ENCODE measurements at places on chromosomes 4 and X.

- no peak for DNase-seq
Measured at GRCh38 chrX:31609130-31609529, 537.3 kb upstream of the FTHL17 start.

GRCh38 chrX:1239681-1240142 is 27.3 kb upstream of the CRLF2 start:
- DNase-seq = peak; percentile 87

GRCh38 chr4:94698187-94698586 is 59.6 kb upstream of the BMPR1B start:
- DNase-seq = no peak

GRCh38 chr4:158322109-158322508 is 111.8 kb downstream of the TMEM144 start:
- no peak for DNase-seq

- DNase-seq = no peak
Measured at GRCh38 chr4:184655889-184656869, 6.6 kb downstream of the PRIMPOL start.

DNA sequence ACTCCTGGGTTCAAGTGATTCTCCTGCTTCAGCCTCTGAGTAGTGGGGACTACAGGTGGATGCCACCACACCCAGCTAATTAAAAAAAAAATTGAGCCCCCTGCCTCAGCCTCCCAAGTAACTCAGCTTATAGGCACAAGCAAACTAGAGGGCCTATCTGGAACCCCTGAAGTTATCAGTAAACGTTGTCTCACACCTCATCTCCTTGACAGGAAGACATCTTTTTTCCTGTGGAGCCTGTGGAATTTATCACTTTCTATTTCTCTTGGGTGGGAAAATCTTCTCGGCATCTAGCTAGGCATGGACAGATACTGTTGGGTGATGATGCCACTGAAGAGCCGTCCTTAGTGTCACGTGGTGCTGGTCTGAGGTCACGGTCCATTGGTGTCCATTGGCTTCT is 171.3 kb downstream of the SOWAHB start:
- no peak for DNase-seq

- DNase-seq = no peak
Measured at GRCh38 chrX:17788439-17788838, 51.1 kb downstream of the SCML1 start.

DNA sequence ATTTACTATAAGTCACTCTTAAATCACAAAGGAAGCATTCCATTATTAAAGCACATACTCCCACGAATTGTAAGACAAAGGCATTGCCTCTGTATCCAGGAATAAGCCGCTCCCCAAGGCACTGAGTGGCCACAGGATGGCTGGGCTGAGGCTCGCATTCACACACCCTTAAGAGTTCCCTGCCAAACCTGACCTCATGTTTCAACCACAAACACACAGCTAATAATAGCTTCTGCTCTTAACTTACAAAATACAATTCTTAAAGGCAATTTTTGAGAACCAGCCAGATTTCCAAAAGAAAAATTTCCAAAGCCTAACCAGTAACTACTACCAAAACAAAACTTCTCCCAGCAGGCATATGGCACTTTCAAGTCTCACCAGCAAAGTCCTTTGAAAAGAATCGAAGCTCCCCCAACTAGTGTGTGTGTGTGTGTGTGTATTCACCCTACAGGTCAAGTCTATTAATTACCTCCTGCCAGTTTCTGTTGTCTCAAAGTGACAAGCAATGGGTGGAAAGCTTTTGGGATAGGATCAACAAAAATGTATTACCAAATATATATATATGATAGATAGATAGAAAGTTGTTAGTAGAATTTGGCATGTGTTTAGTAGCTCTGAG is 36.0 kb downstream of the ARHGAP6 start:
- DNase-seq = no peak

DNA sequence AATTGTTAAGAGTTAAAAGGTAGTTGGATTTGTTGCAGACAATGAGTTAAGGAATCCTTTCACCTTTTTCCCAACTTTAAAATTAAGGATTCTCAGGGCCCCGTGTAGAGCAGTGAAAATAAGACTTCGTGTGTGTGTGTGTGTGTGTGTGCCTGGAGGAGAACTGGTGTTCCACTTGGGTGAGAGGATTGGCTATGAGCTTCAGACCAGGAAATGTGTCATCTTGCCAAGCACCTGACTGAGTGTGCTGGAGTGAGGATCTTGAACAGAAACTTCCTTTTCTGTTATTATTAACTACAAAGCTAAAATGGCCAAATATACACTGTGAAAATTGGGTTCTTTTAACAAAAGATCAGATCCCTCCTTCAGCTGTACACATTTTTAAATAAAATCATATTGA is 113.1 kb upstream of the VCX2 start:
- no peak for DNase-seq

- DNase-seq = no peak
Measured at GRCh38 chr4:101028886-101029285, 318.4 kb downstream of the PPP3CA start.

- DNase-seq = no peak
Measured at GRCh38 chr4:99648321-99648720, 9.3 kb downstream of the C4orf54 start.

- DNase-seq = no peak
Measured at GRCh38 chr4:5959211-5959982, 58.8 kb downstream of the C4orf50 start.

DNA sequence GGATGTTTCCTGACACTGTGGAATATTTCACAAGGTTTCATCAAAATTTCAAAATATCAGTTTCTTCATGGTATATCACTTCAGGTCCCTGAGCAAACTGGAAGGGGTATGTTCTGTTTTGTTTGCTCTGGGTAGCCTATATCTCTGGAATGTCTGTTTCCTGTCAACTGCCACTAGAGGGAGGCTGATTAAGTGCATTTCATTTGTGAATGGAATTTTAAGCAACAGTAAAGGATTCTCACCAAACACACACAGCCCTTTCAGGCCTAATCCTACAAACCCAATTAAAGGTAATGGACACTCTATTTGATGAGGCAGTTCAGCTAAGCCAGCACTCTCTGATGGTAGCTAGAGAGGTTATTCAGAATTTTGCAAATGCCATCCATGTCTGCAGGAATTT is 307.1 kb downstream of the TEX13A start:
- DNase-seq = no peak

DNA sequence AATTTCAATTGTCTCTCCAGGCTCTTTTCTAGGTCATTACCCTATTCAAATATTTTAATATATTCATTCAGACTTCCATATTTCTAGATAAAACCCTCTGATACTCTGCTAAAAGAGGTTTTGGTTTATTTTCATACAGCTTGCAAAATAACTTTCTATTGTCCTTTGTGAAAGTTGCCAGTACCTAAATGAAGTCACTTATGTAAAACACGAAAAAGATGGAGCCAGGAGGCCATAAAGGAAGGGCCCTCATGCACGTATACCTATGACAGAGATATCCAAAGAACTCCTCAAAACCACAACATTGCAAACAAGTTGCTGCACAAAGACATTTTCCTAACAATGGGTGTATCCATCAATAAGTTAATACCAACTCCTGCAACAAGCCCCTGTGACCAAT is 25.7 kb upstream of the ELOVL6 start:
- no peak for DNase-seq

GRCh38 chrX:23932046-23932445 is 24.2 kb downstream of the CXorf58 start:
- DNase-seq = no peak

GRCh38 chr4:72312032-72312650 is 256.9 kb downstream of the ADAMTS3 start:
- DNase-seq = no peak

GRCh38 chrX:136159611-136160025 is 12.3 kb downstream of the FHL1 start:
- peak; percentile 11 for DNase-seq

GRCh38 chrX:85993539-85994197 is 53.7 kb downstream of the CHM start:
- DNase-seq = no peak

GRCh38 chrX:135114392-135114791 is 5.9 kb downstream of the ETDB start:
- DNase-seq = no peak

DNA sequence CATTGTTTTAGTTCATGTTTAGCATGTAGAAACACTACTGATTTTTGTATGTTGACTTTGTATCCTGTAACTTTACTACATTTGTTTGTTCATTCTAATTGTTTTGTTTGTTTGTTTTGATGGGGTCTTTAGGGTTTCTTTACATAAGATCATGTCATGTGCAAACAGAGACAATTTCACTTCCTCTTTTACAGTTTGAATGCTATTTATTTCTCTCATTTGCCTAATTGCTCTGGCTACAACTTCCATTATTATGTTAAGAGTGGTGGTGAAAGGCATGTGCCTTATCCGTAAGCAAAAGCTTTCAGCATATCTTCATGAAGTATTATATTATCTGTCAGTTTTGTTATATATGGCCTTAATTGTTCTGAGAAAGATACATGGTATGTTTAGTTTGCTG is 571.1 kb downstream of the PCDH7 start:
- no peak for DNase-seq

GRCh38 chrX:110442635-110443034 is 84.0 kb downstream of the RTL9 start:
- DNase-seq = no peak

DNA sequence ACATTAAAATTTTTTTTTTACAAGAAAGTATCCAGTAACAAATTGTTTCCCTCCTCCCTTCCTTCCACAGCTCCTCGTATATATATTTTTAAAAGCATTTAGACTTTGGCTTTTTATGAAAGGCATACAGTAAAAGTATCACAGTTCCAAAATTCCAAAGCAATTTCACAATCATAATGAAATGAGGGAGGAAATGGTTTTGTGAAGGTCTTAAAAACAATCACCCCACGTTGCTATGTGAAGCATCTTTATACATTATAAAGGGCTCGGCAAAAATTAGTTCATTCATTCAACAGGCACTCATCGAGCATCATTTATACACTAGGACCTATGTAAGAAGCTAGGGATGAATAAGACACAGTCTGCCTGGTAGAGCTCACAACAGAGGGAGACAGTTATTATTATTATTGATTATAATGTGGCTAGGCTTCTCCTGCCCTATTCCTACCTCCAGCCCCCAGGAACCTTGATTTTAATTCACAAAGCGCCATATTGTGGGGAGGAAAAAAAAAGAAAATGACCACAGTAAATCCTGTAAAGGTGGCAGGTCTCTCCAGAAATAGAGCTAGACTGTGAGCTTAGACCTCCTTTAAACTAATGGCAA is 239.9 kb downstream of the MAML3 start:
- no peak for DNase-seq

DNA sequence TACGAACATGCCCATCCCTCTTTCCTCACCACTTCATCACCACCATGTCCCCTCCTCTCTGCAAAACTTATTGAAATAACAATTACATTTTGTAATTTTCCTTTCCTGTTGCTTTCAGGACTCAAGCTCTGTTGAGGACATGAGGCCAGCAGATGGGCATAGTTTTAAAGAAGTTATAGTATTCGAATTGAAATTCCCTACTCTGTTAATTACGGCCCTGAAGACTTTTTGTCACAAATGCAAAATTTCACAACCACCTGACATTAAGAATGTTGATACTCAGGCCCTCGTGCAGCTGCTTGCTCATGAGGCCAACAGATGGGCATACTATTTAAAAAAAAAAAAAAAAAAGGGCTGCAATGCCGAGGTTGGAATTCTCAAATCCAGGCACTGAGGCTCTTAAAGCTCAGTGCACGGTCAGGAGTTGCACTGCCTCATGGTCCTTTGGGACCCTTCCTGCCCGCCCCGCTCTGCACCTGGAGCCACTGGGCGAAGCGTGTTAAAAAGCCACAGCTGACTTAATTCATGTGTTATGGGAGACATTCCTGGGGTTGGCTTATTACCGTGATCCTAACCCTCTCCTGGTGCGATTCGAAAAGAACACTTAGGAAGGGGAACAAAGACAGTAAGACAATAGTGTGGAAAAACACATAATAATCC is 34.2 kb upstream of the FAT1 start:
- no peak for DNase-seq

- no peak for DNase-seq
Measured at GRCh38 chr4:94472056-94472826, 20.5 kb downstream of the PDLIM5 start.

GRCh38 chr4:28518561-28519165 is 1658.0 kb downstream of the STIM2 start:
- no peak for DNase-seq

GRCh38 chr4:177434667-177435066 is 7.6 kb downstream of the AGA start:
- DNase-seq = no peak

GRCh38 chr4:69518102-69518501 is 22.4 kb upstream of the UGT2B4 start:
- DNase-seq = no peak

GRCh38 chr4:154658680-154659405 is 46.4 kb upstream of the FGG start:
- DNase-seq = no peak

DNA sequence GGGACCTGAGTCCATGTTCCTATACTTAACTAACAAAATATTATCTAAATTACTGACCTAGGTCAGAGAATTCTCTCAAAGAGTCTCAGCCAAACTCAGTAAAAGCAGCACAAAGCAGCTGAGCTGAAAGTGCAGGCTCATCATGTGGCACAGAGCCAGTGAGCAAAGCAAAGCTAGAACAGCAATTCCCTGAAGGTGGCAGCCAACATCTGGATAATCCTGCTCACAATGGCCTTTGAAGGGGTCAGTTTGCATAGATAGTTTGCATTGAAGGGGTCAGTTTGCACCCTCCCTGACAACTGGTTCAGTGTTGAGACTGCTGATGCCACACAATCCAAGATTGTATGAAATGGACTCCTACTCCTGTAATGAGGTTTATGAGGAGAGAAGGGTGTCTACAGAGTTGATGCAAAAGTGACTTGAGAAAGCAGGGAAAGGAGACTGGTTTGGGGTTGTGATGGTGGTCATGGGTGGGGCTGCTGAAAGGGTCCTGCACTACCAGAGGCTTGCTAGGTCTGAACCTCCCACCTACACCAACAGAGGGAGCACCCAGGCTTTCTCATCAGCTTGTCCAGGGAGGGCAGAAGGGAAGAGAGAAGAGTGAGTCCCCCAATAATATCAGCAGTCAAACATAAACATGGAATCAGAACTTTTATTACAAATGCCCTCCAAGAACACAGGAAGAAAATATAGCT is 39.7 kb downstream of the TRIM61 start:
- DNase-seq = no peak

- DNase-seq = no peak
Measured at GRCh38 chr4:5710065-5710960, 688 bp upstream of the EVC start.

DNA sequence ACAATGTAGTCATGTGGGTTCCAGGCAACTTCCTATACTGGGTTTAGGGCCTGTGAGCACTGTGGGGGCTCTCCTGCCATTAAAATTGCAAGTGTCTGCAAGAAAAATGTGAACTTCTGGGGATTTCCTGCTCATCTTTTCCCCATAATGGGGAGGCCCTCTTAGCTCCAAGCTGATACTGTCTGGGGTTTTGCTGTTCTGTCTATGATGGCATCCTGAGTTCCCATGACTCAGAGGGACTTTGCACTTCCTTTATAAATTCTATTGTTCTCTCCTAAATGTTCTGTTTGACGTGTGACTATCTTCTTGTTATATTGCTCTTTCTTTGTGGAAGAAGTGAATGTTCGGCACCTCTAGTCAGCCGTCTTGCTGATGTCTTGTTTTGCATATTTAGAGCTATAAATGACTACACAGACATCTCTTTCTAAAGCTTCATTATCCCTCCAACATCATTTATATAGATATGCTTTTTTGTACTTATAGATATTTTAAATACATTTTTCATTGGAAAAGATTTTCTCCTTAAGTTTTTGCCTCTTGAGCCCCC is 465.8 kb downstream of the NAF1 start:
- no peak for DNase-seq

GRCh38 chrX:79270401-79270800 is 96.7 kb downstream of the ITM2A start:
- DNase-seq = peak; percentile 70

- DNase-seq = no peak
Measured at GRCh38 chrX:68940601-68941000, 111.8 kb downstream of the EFNB1 start.

Measured in GDM1 (cell line).